ENCODE measurements at places on chromosomes 2 and 18.

- no peak for DNase-seq
Observed at GRCh38 chr2:26477126-26477910, 606 bp downstream of the OTOF start.

GRCh38 chr2:133642791-133643191 lies 74.5 kb upstream of the NCKAP5 start:
- DNase-seq, result no peak

DNA sequence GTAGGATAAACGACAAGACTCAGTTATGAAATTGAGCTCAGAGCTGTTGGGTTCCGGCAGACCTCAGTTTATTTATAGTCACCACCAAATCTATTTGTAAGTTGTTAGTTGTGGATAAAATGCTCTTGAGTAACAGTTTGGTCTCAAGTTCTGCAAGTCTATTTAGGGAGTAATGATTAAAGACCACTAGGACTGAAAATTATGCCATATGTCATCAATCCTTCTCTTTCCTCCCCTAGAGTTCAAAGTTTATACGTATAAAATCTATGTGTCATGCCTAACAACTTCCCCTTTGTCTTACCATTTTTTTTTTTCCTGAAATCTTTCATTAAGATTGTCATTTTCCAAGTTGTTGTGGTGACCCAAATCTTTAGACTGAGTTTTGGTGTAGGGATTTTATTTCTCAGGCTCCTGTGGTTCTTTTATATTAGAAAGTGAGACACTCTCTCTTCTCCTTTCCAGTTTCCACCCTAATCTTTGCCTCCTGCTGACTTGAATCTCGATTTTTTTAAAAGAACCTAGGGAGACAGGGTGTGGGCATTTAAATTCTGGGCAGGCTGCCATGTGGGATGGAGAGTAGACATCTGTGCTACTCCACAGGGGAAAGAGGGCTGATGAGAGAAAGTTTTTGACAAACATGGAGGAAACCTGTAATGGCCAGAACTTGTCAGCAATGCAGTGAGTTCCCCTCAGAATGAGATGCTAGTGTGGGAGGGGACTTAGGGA lies 51.0 kb downstream of the LAMA3 start:
- DNase-seq, result no peak

- no peak for DNase-seq
Observed at GRCh38 chr2:195590199-195590860, 66.7 kb upstream of the SLC39A10 start.

DNA sequence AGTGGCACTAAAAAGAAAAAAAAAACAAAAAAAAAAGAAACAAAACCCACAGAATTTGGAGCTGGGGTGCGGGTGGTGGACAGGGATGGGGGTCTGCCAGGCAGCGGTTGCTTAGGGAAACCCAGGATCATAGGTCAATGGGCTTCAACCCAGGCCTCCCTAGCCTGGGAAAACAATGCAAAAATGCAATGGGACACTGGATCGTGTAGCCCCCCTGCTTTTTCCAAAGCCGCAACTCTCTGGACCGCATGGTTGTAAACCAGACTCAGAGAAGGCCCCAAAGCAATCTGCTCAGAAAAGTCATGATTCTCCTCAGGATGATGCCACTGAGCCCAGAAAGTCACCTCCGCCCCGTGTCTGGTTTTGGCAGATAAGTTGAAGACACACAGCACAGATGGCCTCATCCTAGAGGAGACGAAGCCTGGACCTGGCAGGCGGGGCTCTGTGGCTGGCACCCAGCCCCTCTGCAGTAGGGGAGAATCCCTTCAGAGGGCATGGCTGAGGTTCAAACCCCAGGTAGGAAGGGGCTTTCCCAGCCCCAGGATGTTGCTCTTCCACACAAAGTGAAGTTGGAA lies 5.1 kb downstream of the DLX2 start:
- DNase-seq, result no peak

- DNase-seq, result no peak
Observed at GRCh38 chr18:63040788-63041410, 278.7 kb downstream of the BCL2 start.

DNA sequence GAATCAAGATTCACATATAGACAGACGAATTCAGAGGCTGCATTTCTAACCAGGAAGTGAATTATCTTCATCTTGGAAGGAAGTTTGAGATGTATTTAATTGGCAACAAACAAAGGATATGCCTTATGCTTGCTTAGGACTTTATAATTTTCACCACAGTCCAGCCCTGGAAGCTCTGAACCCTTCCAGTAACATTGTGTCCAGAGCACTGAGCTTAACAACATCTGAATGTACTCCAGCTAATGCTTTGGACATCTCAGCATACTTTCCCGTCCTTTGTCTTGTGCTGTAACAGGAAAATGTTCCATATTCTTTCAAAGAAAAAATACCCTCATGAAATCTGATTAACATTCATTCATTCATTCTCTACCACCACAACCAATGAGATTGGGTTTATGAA lies 136.3 kb upstream of the SPATS2L start:
- DNase-seq, result no peak

- DNase-seq, result no peak
Observed at GRCh38 chr2:66748939-66749338, 314.0 kb downstream of the MEIS1 start.

DNA sequence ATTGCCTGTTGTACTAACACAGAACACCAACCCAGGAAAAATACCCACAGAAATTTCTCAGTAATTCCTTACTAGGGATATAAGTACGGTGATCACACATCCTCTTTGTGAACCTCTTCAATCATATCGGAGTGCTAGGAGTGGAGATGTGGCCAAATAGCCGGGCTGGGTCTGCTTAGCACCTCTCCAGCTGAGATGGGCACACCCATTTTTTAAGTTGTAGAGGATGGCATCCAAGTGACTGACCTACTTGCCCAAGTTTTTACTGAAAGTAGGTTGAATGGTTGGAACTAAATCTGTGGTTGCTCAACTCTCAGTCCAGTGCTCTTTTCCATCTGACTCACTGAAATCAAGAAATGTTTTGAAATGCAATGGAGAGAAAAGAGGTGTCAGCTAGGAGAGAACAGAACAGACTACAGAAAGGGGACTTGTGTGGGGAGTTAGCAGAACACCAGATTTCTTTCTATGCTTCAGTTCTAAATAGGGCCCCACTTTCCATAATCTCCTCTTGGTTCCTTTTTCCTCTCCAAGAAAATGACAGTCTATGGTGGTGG lies 68.7 kb upstream of the FSHR start:
- DNase-seq, result no peak

DNA sequence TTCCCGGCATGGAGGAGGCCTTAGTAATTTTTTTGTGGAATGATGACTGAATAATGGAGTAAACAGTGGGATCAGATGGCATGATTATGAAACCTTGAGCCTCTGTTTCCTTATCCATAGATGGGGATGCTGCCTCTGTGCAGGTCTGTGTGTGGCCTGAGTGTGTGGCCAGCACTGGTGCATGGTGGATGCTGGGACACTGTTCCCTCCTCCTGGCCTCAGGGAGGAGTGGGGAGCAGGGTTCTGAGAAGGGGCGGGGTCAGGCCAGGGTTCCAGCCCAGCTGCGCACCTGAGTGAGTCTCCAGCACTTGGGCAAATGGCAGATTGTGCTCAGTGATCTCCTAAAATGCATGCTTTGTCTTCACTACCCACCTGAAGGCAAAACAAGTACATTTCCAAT lies 66.4 kb downstream of the DCDC2C start:
- no peak for DNase-seq

DNA sequence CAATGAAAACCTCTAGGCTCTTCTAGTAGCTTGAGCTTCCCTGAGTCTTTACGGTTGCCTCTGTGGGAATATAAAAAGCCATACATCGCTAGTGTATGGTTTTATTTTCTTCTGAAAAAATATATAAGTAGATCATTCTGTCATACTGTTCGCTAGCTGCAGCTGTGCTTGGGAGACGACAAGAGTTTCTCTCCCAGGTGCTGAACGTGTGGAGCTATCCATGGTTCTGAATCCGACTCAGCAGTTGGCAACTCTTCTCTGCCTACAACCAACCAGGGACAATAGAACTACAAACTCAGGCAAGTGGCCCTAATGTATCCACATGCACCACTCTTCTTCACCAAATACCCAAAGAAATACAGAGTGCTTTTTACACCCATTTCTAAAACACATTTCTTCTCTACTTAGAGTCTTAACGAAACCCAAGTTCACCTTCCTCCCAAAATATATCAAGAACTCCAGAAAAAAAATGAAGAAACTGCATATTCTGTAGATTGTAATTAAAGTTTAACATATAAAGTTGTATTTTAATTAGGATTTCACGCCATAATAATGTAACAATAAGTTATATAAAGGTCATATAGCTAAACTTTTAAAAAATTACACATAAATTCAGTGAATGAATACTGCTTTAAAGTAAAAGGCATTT lies 2.2 kb upstream of the KCNH7 start:
- DNase-seq, result peak; percentile 59

DNA sequence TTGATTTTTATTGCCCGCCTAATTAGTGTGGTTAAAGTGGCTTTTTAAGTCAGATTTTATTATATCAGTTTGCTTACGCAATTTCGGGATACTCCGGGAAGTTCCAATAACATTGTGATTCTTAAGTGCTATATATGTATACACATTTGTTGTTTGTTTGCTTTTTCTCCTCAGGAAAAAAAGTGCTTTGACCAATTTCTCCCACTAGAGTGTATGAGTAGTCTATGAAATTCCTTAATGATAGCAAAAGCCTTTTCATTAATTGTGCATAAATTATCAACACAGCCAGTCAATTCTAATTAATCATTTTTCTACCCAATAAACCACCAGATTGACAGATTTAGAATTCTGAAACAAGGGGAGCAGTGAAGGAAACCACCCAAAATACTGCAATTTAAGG lies 172.2 kb downstream of the DPP10 start:
- no peak for DNase-seq

DNA sequence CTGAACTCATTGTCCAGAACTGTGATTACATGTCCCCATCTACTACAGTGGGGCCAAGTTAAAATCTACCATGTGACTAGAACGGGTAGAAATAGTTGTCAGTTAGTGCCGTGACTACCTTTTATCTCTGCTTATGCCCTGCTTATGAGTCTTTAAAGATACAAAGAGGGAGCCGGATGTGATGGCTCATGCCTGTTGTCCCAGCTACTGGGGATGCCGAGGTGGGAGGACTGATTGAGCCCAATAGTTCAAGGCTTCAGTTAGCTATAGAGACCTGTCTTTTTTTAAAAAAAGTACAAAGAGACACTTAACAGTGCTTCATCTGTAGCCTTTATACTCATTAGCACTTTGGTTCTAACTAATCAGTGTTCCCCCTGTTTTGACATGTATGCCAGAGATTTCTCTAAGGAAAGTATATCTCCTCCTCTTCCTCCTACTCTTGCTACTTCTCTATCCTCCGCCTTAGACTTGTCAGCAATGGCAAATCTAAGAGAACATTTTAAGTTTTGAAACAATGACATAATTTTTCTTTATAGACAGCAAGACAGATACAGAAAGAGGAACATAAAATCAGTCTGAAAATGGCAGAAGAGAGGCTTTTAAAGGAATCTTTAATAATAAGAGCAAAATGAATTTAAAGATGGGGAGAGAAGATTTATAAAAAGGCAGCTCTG lies 45.0 kb downstream of the NBEAL1 start:
- DNase-seq, result peak; percentile 51

- DNase-seq, result no peak
Observed at GRCh38 chr2:138787053-138787666, 7.0 kb upstream of the NXPH2 start.

DNA sequence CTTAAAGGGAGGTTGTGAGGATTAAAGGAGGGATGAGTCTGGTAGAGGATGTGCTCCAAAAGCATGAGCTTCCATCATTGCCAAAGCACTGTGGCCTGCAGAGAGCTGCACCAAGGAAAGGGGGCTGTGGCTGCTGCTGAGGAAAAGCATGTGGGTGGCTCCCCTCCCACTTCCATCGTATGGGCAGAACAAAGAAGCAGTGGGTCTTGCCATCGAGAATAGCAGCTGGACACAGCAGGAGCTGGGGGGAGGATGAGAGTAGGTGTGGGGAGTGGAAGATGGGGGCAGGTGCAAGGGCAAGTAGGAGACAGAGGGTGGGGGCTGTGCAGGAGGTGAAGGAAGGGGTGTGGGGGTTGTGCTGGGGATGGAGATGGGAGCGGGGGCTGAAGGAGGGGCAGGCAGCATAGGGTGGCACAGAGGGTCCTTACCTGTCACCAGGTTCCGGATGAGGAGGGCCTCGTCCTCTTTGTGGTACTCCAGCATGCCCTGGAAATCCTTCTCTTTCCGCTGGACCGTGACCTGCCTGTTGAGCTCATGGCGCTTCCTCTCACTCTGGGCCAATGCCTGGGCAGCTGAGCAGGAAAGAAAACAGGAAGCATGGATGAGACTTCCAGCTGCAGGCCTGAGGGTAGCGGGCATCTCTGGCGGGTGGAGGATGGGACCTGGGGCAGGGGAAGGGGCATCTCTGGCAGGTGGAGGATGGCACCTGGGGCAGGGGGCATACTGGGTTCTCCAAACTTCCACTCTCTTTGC lies 33.6 kb upstream of the ACAA2 start:
- DNase-seq, result no peak

DNA sequence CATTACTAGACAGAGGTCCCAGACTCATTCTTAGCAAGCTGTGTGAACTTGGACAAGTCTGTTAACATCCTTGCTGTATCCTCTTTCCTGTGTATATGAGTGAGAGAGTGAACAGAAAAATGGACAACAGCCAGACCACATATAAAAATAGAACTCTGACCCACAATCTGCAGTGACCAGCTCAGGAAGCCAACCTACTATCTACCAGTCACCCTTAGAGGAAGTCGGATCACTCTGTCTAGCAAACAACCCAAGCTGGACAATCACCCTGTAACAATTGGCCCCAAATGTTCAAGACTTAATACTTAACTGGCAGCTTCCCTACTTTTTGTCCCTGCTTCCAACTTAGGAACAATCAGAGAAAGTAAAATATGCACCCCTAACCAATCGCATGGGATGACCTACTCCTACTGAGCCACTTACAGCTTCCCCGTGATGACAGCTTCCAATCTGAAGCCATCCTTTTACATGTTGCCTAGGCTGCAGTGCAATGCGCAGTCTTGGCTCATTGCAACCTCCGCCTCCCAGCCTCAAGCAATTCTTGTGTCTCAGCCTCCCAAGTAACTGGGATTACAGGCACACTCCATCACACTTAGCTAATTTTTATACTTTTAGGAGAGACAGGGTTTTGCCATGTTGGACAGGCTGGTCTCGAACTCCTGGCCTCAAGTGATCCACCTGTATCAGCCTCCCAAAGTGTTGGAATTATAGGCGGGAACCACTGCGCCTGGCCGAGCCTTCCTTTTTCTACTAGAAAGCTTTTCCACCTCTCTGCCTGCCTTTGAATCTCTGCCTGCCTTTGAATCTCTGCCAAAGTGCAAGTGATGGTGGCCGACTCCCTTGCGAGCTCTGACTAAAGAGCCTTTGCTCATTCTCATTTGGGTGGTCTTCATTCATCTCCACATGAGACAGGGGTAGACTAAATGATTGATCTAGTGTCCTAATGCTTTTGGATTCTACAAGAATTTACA lies 158.3 kb upstream of the NDUFV2 start:
- DNase-seq, result no peak

All from head of caudate nucleus (tissue), 42 donors.